ENCODE measurements at places on chromosomes 2 and 18.

- DNase-seq: no peak
Measured at GRCh38 chr2:145157036-145157675, 637.2 kb upstream of the ZEB2 start.

DNA sequence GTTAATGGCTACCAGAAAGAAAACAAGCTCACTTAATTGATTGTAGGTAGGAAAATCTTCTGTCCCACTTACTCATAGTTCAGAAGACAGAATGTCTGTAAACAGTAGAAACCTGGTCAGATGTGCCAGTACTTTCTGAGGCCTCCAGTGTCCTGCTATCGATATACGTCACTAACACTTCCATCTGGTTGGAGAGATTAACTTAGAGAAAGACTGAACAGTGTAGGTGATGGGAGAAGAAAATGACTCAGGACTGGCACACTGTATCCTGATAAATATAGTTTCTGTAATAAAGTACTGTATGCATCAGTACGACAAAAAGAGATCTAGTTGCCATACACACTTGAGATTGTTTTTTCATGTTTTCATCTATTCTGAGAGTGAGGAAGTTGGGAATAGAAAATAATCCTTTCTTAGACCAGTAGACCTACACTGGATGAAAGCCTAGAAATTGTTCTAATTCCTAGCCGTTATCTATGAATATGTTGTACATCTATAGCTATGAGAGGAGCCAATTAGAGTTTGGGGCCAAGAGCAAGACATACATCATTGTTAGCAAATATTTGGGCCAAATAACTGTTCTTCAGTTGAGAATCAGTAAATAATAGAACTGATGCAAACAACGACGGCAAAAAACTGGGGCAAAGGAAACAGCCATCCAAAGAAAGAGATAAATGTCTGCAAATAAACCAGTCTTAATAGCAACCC is 105.9 kb downstream of the NAT8 start:
- no peak for DNase-seq

GRCh38 chr2:205868773-205869333 is 186.6 kb downstream of the NRP2 start:
- no peak for DNase-seq

DNA sequence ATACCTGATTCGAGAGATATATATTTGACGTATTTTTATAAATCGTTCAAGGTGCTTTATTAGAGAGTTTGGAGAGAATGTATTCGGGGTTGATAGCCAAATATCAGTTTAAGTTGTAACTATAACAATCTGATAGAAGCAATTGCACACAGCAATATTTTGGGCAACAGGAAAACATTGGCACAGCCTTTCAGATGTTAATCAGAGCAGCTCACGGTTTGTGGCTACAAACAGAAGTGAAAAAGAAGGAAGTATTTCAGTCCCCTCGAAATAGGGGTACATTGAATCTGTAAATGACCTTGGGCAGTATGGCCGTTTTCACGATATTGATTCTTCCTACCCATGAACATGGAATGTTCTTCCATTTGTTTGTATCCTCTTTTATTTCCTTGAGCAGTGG is 20.6 kb downstream of the SERPINB10 start:
- DNase-seq: no peak

DNA sequence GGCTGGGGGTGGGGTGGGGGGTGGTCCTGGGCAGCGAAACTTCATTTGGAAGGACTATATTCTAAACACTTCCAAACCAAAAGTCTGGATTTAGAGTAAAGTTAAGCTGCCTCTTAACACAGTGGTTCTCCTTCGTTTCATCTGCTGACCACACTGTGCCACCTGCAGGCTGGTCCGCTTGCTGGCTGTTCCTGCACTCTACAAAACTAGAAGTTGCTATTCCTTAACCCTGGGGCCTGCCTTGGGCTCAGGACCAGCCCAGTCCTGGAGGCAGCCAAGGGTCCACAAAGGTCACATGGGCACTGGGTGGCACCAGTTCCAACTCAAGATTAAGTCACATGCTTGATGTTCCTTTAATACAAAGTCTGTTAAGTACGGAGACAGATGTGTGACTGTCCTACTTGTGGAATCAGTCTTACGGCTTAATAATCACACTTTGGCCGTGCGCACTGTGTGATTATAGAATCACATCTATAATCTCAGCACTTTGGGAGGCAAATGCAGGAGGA is 195.4 kb downstream of the FAM210A start:
- no peak for DNase-seq

DNA sequence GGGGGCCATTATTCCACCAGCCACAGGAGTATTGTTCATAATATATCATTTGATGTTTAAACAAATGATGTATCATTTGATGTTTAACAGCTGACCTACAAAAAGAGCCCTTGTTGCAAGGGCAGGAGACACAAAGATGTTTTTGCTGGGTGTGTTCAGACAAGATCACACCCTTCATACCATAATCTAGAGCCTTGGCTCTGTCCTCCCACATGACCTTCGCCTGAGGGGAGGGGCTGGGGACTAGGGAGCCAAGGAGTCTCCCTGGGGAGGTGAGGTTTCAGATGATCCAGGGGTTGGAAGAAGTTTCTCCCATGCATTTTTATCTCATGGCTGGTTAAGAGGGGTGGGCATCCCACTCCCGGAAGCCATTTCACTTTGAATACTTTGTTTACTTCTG is 33.5 kb downstream of the CDC42EP3 start:
- DNase-seq: no peak

DNA sequence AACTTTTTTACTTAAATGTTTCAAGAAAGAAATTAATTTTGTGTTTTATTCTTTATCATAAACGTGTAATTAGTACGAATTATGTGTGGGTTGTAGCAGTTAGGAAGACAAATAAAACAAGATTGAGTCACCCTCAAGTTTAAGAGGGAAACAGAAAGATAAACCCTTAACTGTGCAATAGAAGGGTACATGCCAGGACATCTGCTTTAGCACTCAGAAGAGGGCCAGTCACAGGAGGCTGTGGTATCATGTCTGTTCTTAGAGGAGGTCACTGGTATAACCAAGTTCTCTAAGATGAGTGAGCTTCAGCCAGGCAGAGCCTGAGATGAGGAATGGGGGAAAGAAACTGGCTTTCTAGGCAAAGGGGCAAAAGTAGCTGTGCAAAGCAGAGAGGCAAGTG is 42.4 kb upstream of the GRHL1 start:
- DNase-seq: no peak

DNA sequence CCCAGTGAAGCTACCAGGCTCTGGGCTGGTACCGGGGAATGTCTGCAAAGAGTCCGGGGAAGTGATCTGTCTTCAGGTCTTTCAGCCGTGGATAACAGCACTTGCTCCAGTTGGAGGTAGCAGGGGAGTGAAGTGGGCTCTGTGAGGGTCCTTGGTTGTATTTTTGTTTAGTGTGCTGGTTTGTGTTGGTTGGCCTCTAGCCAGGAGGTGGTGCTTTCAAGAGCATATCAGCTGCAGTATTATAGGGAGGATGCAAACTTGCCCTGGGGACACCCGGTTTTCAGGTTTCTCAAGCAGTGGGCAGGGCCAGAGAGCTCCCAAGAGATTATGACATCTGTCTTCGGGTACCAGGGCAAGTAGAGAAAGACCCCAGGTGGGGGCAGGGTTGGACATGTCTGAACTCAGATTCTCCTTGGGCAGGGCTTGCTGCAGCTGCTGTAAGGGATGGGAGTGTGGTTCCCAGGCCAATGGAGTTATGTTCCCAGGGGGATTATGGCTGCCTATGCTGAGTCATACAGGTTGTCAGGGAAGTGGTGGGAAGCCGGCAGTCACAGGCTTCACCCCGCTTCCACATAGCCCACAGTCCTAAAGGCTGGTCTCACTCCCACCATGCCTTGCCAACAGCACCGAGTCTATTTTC is 34.4 kb downstream of the ACAA2 start:
- no peak for DNase-seq

- no peak for DNase-seq
Measured at GRCh38 chr2:43759195-43759594, 14.6 kb upstream of the DYNC2LI1 start.

DNA sequence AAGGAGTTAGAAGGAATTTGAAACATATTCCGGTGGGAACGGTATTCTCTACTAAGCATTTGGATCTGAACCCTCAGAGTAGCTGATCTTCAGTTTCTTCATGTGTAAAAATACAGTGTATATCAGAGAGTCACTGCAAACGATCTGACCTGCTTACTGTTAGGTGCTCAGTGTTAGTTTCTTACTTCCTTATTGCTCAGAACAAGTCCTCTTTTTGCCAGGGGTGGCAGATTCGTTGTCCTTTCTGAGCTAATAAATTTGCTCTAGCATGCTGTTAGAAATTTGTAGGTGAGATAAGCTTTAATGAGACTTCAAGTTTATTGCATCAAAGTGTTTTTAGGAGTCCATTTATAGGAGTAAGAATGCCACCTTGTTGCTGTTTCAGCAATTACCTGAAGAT is 15.8 kb downstream of the PLEKHA3 start:
- DNase-seq: no peak

DNA sequence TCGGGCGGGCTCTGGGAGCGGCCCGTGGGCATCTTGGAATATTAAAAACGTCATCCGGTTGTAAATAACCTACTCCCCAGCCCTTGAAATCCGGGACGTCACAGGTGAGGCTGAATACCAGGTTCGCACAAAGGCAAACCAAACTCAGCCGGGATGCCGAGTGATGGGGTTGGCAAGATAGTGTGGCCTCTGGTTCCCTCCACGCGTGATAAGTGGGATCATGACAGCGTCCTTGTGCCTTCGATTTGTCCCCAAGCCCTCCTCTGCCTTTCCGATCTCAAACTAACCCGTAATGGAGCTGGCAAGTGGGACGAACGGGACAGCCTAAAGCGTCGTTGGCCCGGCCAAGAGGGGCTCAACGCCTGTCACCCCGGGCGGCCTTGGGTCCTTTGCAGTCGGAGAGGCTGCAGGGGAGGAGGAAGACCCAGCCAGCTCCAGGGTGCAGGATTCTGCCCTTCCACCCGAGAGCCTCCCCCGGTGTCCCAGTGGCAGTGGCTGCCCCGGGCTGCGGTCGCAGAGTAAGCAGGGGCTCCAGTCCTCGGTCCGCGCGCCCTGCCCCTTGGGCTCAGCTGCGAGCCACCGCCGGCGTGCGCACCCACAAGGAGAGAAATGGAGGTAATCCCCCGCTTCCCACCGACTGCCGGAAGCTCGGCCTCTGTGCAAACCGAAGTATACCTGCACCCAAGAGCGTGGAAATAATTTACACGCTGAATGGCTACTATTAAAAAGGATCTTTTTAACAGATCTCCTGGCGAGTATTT is 13.4 kb upstream of the PAX3 start:
- no peak for DNase-seq

DNA sequence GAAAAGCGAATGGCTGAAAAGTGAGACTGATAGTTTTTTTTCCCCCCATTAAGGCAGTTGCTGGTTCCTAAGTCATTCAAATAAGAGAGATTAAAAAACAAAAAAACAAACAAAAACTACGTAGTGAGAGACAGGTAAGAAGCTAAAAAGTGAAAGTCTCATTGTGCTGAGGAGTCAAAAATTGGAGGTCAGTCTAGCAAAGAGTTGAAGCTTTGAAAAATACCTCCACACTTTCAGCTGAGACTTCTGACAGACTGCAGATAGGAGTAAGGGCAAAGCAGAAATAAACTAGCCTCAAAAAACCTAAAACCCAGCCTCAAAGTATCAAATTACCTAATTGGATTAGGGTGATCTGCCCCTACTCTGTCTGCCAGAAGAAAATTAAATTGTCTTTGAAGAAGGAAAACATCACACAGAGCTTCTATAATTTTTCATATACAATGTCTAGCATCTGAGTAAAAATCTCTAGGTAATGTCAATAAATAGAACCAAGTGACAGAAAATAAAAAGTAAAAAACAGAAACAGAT is 10.9 kb upstream of the EIF2AK3 start:
- DNase-seq: no peak

DNA sequence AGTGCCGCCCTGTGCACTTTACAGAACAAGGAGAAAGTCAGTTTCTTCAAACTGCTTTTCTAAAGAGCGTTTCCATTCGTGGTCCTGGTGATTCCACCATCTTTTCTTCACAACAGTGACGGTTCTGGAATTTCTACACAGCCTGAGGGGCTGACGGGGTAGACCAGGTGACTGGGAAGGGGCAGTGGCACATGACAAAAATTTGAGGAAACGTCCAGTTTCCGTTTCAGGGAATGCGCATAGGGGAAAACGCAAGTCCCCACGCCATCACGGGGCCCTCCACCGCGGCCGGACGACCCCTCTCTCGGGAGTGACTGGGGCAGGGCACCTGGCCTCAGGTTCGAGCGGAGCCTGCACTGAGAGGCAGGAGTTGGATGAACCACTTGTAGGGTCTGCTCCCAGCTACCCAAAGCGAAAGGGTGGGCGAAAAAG is 980 bp upstream of the SPTBN1 start:
- no peak for DNase-seq

DNA sequence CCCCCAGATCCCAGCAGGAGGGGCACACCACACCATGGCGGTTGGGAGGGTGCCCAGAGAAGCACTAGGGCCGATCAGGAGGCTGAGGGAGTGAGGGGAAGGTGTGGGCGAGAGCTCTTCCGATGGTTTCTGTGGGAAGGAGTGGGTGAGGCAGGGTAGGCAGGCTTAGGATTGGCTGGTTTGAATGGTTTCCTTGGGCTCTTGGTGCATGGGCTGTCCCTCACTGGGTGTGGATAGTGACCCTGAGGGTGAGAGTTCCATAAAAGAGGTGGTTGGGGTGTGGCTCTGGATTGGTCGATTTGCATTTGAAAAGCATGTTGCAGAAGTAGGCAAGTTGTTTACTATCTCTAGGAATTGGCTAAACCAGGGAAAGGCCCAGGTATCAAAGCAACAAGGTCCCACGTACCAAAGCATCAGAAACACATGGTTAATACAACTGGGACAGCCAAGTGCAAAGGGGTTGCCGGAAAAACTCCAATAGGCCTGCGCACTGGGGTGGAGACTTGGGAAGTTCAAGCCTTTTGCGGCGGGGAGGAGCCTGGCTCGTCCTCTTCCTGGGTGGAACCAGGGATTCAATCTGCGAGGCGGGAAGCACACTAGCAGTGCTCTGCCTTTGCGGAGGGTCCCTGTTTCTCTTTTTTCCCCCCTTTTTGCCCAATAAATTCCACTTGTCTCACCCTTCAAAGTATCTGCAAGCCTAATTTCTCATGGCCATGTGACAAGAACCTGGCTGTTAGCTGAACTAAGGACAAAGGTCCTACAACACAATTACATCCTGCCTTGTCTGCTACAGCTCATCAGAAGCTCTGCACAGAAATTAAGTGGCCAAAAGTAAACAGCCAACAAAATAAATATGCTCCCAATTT is 43.2 kb downstream of the IL1R2 start:
- DNase-seq: no peak

DNA sequence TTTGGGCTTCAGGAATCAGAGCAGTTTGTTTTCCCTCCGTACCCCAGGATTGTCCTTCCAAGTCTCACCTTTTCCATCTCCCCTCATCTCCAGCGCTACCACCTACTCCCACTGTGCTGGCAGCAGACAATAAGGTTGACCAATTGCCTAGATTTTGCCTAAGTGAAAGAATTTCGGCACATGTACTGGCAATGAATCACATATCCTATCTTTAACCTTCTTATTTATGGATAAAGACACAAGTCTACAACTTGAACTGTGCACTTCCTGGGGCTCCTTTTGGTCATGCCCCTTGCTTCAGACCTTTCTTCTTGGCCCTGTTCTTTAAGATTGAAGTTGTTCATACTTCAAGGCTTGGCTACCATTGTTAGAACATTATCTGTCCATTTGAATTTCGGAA is 71.4 kb downstream of the KCMF1 start:
- no peak for DNase-seq
